ENCODE measurements at places on chromosomes 7 and 10. TPM values are rescaled to one million over a fixed set of nuclear protein-coding genes. Genes with fewer than 3 reads are reported as not detected.

The MAT1A gene
- polyA plus RNA-seq, result not detected

DNA sequence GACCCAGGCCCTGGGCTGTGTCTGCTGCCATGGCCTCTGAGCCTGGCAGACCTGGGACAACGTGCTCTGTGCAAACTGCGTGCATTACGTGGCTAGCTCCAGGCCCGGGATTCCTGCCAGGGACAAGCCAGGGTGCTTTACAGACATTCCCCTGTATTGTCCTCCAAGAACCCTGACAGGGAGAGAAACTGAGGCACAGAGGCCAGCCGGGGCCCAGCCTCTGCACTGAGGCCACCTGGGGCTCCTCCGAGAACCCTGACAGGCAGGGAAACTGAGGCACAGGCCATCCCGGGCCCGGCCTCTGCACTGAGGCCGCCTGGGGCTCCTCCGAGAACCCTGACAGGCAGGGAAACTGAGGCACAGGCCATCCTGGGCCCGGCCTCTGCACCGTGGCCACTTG lies 64.9 kb downstream of the CFAP46 start:
- DNase-seq, result no peak

GRCh38 chr10:77619964-77620703 lies 17.5 kb downstream of the KCNMA1 start:
- no peak for DNase-seq

DNA sequence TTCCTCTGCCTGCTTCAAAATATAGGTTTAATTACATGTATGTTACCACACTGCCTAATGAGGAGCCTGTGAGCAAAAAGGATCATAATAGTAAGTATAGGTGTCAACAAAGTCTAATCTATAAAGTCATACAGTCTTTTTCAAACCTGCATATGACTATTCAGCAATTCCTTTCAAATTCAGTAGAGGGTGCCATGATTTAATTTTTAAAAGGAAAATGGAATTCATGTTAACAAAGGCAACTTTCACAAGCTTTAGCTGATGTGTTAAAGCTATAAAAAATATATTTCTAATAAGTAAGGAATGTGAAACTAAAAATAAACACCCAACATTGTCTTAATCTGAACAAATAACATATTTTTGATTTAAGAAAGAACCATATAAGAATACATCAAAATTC lies 52.1 kb downstream of the MPP7 start:
- DNase-seq, result no peak

DNA sequence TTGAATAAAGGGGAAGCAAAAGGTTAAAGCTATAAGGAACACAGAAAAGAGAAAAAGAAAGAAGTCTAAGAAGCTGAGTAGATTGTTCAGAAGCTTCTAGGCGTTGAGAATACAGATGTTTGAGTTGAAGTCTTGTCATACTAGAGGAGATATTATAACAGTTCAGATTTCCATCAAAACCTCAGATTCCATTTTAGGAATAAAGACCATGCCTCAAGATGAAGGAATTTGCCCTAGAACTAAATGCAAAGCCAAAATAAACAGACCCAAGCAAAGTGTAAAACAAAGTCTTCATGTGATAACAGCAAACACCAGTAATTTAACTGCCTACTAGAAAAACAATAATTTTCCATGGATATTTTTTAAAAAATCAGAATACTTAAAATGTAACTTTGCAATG lies 476.5 kb upstream of the POT1 start:
- DNase-seq, result no peak

GRCh38 chr7:137847568-137848050 lies 835 bp upstream of the DGKI start:
- no peak for DNase-seq

- no peak for DNase-seq
Observed at GRCh38 chr7:11436773-11437524, 395.0 kb downstream of the THSD7A start.

DNA sequence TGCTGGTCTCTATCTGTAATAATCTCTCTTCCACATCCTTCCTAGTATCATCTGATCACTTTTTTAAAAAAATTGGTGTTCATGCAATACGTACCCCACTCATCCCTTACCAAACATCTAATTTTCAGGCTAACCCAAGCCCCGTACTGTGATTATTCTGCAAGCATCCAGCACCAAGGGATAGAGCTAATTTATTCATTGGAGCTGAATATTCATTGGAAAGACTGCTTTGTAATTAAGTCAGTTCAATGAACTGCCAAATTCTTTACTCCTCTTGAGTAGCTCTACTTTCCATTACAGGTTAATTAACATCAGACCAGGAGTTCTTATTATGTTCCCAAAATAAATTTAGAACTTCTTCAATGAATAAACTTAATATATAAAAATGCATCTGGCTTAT lies 66.4 kb upstream of the MRLN start:
- DNase-seq, result no peak

DNA sequence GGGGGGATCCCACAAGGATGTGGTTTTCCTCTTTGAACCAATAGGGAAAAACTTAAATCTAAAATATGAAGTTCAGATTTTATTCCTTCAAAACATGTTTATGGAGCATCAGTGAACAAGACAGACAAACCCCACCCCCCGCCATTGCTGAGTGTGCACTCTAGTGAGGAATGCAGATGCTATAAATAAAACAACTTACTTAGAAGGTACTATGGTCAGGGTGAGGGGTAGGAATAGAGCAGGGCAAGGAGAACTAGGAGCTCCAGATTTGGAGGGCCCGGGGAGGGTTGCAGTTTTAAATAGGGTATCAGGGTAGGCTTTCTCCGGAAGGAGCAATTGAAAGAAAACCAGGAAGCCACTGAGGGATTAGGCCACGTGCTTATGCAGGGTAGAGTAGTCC lies 47.9 kb downstream of the CELF2 start:
- DNase-seq, result no peak

The CFAP46 gene
- polyA plus RNA-seq, result not detected

DNA sequence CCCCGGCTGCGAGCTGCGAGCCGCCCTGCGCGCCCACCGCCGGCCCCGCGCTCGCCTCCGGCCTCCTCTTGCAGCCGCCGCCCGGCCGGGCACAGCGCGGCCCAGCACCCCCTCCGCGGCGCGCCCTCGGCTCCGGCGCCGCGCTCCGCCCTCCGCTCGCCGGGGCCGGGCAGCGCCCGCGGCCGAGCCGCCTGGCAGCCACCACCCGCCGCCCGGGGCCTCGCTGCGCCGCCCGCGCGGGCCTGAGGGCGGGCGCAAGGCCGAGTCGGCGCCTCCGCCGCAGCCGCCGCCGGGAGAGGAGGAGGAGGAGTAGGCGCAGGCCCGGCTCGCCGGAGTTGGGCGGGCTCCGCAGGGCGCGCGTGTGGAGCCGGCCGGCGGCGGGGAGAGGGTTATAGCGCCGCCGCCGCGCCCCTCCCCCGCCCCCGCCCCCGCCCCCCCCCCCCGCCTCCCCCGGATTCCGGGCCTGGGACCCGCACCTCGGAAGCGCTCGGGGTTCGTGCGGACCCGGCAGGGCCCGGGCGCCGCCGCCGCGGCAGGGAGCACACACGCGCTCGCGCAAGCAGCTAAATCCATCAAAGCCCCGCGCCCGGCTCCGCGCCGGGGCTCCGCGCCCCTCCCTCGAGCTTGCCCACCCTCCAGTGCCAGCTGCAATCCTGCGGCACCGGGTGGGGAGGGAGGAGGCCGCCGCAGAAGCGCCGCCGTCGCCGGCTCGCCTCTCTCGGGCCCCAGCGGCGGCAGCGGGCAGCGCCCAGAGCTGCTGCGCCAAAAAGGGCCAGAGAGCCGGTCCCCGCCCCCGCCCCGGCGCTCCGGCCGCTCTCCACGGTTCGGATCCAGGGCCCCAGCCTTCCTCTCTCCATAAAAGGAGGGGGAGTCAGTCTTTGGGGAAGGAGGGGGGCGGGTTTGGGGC lies at the start of gene PDGFA:
Gene PDGFA (minus strand): TSS at position 363 of the 907 bp plus-strand sequence. CDS start 845 bp downstream, outside the sequence.
- no peak for DNase-seq

DNA sequence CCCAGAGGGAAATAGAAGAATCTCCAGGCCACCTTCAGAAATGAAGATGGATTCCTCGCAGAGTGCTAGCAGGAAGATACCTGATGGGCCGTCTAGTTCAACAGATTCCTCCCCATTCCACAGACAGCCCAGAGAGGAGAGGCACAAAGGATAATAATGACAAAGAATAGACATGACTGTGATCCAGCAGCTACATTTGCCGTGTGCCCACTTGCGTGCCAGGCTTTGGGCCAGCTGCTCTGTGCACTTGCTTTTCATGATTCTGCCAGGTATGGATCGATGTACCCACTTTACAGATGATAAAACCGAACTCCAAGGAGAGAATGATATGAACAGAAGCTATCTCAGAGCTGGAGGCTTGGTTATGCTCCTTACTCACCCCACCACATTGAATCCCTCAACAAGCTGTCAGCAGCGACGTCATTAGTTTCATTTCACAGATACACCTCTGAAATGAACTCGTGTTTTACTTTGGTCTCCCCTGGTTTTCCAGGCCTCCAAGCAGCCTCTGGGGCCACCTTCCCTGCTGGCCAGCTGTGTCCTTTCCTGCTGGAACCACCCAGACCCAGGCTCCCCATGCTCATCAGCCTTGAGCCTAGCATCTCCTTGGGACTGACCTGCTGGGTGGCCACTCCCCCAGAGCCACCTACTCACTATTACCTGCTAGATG lies 11.9 kb upstream of the WDFY4 start:
- no peak for DNase-seq

DNA sequence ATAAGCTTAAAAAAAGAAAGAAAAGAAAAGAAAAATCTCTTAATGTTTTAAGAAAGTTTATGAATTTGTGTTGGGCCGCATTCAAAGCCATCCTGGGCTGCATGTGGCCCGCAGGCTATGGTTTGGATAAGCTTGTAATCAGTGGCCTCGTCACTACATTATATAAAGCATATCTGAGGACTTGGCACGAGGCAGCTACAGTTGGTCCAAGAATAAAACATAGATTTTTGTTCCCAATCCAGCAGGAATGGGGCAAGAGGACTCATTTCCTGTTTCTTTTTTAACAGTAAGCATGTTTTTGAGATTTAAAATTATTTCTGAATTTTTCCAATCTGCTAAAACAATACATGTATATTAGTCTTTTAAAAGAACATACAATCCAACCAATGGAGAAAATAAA lies 28.6 kb downstream of the MCM10 start:
- no peak for DNase-seq
